ENCODE measurements at places on chromosomes 2 and 18.

DNA sequence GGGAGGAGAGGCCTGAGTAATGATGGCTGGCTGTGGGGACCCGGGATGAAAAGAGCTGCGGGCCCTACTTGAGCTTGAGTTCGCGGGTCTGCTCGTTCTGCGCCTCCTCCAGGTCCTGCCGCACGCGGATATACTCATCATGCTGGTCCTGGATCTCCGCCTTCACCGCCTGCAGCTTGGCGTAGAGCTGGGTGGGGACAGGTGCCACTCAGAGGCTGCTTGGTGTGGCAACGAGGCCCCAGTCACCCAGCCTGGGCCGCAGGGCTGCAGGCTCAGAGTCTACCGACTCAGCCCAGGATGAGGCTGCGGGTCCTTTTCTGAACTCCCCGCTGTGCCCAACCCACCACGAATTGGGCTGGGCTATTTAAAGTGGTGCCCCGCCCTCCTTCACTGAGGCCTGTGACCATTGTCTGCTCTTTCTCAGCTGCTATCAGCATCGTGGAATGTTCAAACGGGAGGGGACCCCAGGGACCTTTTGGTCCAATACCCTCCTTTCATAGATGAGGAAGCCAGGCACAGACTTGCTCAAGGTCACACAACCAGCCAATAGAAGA lies 28.0 kb downstream of the KIF3C start:
- DNase-seq = no peak

DNA sequence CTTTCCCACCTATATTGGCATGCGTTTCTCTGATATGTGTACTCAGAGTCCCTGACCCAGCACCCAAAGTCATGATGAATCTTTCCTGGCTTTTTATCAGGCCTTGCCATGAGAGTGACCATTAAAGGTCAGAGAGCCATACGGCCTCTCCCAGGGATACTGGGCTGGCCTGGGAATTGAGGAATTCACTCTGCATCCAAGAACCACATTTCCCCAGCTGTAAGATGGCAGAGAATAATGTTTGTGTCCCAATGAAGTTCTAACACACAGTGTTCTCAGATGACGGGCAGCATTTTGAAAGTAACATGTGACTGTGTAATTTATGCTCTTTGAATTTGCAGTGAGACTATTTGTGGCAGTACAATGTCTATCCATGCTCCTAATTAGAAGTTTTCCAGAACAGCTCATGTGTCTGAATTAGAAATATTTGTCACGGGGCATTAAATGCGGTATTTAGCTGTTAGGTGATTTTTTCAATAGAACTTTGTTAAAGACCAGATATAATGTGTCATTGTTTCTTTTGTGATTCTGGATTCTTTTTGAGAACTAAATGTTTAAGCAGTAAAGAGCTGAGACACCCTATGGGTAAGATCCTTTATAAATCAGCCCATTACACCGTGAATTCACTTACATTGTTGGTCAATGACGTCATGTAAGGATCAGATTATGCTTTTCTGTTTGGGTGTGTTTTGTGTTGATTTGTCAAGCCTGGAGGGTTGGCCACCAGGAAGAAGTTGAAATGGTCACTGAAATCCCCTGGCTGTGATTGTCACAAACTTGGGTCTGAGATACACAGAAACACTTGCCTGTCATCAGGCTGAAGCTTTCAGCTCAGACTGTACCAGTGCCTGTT lies 7.3 kb upstream of the SLC3A1 start:
- no peak for DNase-seq

- no peak for DNase-seq
Observed at GRCh38 chr2:219457784-219458369, 23.2 kb downstream of the SPEG start.

DNA sequence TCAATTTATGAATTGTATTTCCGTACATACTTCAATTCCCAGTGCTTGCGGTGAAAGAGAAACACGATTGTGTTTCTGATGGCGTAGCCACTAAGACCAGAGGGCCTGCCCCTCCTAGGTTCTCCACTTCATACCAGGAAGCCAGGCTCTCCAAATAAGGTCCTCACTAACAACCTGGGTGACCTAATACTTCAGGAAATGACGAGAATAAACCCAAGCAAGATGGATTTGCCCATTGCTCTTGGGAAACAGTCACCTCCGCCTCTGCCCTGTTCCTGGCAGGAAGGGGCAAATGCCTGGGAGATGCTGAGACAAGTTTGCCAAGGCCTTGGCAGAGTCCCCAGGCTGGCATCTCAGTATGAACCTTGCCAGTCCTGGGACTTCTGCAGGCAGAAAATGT lies 41.8 kb downstream of the TTC32 start:
- no peak for DNase-seq

DNA sequence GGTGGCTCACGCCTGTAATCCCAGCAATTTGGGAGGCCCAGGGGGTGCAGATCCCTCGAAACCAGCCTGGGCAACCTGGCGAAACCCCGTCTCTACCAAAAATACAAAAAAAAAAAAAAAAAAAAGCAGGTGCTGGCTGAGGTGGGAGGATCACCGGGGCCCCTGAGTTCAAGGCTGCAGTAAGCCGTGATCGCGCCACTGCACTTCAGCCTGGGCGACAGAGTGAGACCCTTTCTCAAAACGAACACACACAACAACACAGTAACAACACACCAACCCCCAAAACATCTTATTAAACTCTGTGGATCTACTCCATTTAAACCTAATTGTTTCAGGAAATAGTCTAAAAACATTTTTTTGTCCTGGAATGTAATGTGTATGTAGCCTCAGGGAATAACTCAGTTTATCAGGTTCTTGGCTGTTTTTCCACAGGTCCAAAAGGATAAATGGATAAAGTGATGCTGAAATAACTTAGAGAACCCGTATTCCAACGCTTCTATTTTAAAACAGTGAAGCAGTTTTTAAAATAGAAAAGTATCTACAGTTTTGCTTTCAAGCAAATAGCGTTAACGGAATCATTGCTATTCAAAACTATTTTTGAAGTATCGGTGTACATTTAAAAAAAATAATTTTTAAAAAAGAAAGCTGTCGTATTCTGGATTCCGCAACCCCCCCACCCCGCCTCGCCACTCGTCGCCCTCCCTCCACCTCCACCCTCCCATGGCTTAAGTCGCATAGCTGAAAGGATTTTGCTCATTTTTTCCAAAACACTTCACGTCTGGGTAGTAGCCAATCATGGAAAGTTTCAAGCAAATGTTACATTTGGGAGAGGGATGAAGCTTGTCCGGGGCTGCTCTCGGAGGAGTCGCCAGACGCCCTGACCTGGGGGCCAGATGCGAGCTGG lies 895 bp upstream of the GLS start:
- no peak for DNase-seq

- no peak for DNase-seq
Observed at GRCh38 chr2:70797506-70797905, 7.1 kb upstream of the FIGLA start.

DNA sequence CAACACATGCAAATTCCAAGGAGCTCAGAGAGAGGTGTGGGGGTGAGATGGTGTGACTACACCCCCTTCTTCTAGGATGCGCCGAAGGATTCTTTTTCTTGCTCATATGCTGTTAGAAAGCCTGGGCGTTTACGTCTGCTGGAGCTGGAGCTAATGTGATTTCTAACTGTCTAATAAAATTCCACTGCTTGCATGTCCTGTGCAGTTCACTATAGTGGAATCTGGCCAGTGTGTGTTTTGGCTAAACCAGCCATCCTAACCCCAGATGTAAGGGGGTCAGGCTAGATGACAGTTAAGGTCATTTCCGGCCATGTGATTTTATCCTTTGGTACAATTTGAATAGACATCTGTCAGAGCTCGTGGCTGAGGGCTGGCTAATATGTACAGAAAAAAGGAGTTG lies 194.1 kb downstream of the PRKCE start:
- no peak for DNase-seq

DNA sequence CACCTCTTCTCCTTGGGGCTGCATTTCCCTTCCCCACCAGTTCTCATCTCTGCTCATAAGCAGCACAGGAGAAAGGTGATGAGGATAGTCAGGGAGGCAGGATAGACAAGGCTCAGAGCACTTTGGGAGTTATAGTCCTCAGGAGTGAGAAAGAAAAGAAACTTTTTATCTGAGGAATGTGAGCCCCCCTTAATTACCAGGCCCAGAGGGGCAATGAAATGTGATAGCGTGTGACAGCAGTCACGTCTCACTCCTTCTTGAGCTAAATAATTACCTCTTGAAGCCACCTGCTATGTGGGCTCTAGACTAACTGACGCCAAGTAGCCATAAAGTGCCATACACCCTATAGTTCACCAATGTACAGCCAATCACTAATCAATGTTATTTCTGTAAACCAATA lies 105.8 kb downstream of the SPP2 start:
- no peak for DNase-seq

- DNase-seq = no peak
Observed at GRCh38 chr2:235468978-235469655, 24.7 kb upstream of the AGAP1 start.

DNA sequence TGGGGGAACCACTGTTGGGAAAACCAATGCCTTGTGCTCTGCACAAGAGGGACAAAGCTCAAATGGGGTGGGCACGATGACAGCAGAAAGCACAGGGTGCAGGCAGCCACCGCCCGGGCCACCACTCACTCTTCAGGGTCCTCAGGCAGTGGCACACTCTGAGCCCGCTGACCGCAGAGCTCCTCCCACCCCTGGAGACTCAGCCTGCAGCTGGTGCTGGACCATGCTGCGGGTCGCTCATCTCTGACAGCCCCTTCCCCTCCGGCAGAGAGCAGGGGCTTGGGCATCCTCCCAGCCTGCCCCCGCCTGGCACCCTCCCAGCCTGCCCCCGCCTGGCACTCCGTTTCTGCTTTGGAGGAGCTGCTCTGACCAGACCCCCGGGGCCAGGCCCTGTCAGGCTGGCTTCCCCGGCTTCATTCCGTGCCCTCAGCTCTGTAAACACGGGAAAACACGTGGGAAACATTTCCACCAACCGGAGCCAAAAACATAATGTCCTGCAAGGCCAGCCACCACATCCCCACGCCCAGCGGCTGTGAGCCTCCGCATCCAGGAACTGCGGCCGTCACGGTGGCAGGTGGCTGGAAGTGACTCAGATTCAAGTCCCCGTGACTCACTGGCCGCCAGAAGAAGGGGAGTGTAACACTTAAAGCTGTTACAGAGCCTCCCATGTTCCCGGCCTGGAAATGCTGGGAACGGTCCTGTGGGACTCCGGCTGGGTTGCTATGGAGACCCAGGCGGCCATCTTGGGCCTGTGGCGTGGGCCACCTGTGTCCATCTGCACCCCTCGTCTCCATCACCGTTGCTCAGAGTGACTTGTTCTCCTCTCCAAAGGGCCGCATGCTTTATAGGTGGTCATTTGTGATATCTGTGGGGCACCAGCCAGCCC lies 6.8 kb upstream of the SNED1 start:
- DNase-seq = peak; percentile 23

GRCh38 chr2:171522788-171523087 lies 464 bp downstream of the CYBRD1 start:
- no peak for DNase-seq

DNA sequence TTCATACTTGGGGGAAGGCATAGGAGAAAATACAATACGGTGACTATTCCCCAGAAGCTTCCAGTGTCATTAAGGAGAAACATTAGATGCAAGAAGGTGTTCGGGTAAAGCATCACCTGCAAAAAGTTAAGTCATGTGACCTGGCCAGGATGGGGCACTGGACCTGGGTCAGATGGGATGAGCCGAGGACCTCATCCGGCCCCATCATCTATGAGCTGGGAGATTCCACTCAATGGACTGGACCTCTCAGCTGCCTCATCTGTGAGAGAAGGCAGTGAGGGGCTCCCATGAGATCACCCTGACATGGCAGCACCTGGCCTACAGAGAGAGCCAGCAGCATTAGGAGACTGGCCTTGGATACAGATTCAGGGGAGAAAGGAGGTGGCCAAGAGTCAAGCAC lies 111.4 kb upstream of the TEX51 start:
- no peak for DNase-seq

GRCh38 chr2:96540136-96540535 lies 3.6 kb downstream of the ARID5A start:
- DNase-seq = no peak

DNA sequence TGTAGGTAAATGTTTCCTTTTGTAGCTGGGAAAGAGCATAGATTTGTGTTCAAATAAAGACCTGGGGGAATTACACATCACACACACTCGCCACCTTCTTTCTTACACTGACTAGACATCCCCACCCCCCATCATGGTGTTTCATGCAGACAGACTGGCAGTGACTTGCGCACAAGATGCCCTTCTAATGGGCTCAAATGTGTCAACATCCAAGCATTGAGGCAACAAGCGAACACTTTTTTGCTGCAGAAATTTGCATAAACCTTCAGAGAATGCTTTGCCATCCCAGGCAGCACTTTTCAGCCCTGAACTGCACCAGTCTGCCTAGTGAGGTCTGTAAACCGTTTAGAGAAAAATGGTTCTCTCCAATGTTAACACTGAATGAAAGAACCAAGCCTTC lies 4.5 kb downstream of the HOXD8 start:
- DNase-seq = no peak

- DNase-seq = no peak
Observed at GRCh38 chr2:85388878-85389538, 21.2 kb downstream of the CAPG start.

- DNase-seq = no peak
Observed at GRCh38 chr2:232419245-232420072, 12.8 kb downstream of the ALPG start.

DNA sequence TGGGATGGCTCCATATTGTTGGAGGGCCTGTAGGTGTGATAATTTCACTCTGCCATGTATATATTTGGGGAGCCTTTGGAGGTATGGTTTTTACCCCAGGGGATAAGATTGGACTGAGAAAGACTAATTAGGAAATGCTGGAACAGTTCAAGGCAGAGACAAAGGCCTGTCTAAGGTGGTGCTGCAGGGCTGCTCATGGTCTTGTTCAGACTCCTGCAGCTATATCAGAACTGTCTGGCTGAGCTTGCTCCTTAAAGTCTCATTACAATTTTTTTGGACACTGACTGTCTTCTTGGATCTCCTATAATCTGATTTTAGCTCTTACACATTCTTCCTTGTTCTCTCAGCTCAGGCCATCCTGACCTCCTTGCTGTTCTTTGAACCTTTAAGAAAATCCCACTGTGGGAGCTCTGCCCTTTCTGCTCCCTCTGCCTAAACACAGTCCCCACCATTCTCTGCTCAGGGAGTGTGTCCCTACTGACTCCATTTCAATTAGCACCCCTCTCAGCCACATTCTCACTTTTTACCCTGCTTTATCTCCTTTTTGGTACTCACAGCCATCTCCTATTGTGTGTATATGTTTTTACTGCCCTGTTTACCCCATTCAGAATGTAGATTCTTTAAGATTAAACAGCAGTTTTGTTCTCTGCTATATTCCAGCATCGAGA lies 468.7 kb upstream of the FANCL start:
- no peak for DNase-seq

DNA sequence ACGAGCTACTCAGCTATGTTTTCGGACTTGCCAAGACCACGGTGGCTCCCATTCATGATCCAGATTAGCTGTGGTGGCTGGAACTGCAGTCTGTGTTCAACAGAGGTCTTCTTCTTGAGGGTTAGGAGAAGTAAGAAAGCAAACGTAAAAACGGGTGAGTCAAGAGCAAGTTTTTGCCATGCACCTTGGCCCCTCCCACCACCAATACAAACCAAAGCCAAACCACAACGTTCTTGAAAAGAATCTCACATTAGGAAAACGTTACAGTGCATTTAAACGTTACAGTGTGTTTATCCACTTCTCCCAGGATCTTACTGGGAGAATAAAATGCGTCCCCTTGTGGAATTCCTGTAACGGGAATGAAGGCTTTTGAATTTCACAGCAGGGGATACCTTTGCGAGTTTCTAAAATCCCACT lies 725 bp downstream of the FBXO48 start:
- DNase-seq = no peak
